HT1080 (cell line): ENCODE measurements at places on chromosomes 6 and 20.

DNA sequence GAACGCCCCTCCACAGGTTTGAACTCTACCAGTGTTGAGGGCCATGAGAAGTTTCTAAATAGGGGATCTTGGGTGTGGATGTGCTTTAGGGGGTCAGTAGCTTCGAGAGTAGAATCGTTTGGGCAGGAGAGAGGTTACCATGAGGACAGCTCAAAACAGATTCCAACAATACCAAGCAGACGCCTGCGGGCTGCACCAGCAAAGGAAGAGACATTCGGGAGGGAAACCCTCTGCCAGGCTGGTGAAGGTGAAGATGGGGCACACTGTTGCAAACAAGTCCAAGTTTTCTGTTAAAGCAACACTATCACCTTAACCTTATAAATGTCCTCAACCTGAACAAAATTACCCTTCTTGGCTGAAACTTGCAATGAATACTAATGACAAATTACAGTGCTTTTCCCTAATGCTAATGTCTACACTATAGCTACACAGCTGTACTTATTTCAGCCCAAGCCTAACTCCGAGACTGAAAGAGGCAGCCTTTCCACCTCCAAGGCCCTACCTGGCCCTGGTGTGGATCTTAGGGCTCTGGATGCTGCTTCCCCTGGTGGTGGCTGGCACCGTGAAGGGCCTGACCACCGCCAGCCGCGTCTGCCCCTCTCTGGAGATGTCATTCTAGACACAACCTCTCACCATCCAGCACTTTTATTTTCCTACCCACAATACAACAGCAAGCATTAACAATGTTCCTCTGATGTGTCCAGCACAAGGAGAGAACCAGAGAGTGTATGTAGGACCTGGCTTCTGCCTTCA lies 80.1 kb downstream of the DLL1 start:
- no peak for DNase-seq

DNA sequence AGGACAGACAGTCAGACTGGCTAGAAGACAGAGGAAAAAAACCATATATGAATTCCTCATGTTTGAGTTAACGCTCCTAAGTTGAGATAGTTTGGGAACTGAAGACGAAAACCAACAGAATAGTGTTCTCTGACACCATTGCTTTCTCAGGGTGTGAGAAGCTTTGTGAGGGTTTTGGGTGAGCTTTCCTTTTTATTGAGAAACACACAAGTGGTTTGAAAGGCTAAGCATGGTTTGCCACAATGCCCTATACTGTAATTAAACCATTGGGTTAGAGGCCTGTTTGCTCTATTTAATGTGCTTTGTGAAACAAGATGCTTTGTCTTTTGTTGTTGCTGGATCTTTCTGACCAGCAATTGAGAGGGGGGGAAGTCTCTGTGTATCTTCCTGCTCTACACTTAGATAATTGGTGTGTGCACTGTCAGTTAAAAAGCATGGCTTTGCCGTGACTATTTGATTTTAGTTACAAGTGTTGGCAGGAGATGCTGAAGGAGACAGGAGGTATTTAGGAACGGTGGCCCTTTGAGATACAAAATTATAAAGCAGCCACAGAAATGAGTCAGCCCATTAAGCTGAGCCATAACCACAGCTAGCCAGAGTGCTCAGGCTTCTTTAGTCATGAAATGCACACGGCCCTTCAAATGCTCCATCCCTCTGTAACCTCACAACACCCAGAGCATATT lies 273.0 kb upstream of the PREP start:
- DNase-seq: peak; percentile 94

DNA sequence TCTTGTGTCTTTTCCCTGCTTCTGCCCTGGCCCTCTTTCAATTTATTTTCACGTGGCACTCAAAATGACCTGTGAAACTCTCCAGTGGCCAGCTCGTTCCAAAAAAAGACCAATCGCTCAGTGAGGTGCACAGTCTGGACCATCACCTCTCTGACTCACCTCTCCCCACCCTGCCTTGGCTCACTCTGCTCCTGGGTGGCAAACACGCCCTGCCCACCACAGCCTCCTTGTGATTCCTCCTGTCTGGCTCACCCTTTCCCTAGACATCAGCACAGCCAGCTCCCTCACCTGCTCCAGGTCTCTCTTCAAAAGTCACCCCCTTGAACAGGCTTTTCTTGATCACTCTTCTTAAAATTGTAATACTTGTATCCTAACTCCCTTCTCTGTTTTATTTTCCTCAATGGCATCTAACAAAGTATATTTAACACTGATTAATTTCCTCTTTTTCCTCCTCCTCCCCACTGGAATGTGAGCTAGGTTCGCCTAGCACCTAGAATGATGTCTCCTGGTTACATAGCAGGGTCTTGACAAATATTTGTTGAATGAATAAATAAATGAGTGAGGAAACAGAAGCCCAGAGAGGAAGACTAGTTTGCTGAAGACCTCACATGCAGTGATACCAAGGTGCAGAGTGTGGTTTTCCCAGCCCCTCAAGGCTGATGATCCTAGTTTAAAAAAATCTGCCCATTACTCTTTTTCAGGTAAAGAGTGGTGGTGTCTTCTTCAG lies 109.0 kb downstream of the GJA10 start:
- DNase-seq: no peak

DNA sequence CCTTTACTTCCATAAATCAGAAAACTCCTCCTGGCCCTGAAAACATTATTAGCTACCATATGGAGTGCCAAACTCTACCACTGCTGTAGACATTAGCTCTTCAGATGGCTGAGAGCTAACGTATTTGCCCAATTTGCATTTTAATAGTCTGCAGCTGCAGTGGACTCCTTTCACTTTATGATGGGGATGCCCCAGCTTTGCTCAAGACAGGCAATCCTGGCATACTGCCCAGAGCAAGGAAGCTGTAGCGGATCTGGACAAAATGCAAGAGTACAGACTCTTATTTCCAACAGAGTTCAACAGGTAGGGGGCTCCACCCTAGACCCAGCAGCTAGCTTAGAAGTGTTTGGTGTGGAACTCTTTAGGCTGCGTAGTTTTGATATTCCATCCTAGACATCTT lies 246.7 kb downstream of the FOXC1 start:
- no peak for DNase-seq

- DNase-seq: no peak
Observed at GRCh38 chr6:79923270-79923669, 24.1 kb downstream of the ELOVL4 start.

- DNase-seq: no peak
Observed at GRCh38 chr20:3652676-3653596, 10.3 kb downstream of the GFRA4 start.

DNA sequence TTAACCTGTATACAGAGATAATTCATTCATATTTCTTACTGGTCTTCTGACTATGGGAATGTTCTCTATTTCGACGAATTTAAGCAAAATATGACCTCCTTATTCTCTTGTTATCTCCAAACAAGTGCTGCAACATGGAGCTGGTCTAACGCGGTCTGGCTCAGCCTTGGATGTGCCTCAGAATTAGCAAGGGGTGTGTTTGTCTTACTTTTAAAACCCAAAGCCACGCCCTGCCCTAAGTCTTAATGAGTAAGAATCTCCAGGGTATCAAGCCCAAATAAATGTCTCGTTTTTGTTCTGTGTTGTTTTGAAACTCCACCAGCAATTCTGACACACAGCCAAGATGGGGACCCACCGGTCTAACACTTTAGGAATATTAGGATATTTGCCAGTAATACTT lies 99.2 kb downstream of the ATP9A start:
- no peak for DNase-seq

GRCh38 chr20:44901974-44902373 lies 7.9 kb upstream of the PABPC1L start:
- DNase-seq: peak; percentile 45

- DNase-seq: no peak
Observed at GRCh38 chr6:209432-210103, 82.7 kb upstream of the DUSP22 start.

DNA sequence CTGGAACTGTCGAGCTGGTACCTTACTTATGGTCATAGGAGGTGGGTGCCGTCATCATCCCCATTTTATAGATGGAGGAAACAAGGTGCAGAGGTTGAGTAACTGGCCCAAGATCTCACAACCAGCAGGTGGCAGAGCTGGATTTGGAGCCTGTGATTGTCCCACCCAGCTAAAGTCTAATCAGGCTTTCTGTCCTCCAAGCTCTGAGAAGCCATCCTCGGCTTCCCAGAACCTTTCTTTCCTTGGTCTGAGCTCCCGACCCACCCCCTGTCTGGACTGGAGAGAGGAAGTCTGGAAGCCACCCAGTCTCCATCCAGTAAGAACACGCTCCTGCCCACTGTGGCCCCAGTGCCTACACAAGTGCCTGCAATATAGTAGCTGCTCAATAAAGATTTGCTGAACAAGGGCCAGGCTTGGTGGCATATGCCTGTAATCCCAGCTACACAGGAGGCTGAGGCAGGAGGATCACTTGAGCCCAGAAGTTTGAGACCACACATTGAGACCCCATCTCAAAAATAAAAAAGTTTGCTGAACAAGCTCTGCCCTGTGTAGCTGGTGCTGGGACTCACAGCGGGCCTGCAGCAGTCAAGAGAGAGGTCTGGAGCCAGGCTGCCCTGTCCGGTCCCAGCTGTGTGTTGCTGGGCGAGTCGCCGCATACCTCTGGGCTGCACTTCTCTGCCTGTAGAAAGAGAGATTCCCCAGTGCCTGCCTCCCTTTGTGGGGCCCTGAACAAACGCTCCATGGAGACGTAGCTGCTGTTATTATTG lies 32.5 kb upstream of the DLGAP4 start:
- DNase-seq: peak; percentile 44

GRCh38 chr6:22249711-22250350 lies 47.0 kb downstream of the PRL start:
- DNase-seq: no peak

GRCh38 chr6:162942866-162943265 lies 215.1 kb downstream of the PACRG start:
- peak; percentile 90 for DNase-seq

GRCh38 chr6:44157152-44157521 lies 1.5 kb upstream of the CAPN11 start:
- DNase-seq: no peak

DNA sequence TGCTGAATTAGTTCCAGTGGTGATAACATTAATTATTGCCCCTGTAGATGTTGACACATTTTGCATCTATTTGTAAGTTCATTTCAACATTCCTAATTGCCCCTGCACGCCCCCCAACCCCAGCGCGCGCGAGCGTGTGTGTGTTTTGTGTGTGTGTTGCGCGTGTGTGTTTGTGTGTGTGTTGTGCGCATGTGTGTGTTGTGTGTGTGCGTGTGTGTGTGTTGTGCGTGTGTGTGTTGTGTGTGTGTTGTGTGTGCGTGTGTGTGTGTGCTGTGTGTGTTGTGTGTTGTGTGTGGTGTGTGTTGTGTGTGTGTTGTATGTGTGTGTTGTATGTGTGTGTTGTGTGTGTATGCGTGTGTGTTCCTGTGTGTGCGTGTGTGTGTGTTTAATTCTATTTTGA lies 245.7 kb upstream of the GMDS start:
- no peak for DNase-seq

DNA sequence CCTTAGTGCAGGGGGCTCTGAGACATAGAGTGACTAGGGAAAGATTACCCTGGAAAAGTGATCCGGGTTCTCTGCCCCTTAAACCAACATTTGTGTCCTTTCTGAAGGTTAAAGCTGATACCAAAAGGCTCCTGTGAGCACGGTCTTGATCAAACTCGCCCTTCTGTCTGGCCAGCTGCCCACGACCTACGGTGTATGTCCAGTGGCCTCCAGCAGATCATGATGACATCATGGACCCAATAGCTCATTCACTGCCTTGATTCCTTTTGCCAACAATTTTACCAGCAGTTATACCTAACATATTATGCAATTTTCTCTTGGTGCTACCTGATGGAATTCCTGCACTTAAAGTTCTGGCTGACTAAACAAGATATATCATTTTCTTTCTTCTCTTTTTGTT lies 6.8 kb downstream of the ULBP2 start:
- no peak for DNase-seq

- DNase-seq: no peak
Observed at GRCh38 chr20:50799176-50799889, 4.5 kb downstream of the BCAS4 start.

DNA sequence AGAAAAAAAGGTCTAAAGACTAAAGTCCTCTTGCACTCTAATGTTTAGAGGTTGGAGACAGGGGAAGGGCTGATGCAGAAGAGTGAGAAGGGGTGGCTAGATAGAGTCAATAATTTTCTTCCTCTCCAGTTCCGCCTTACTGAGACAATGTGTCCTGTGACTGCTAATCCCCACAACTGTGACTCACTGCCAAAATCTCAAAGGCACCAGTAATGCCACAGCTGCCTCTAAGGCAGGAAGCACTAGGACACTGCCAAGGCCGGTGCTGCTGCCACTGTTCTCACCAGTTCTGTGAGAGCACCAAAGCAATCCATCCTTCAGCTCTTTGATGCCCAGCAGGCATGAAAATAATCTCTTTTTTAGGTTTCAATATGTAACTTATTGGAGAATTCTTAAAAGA lies 701.9 kb upstream of the MAP3K7 start:
- DNase-seq: peak; percentile 47

DNA sequence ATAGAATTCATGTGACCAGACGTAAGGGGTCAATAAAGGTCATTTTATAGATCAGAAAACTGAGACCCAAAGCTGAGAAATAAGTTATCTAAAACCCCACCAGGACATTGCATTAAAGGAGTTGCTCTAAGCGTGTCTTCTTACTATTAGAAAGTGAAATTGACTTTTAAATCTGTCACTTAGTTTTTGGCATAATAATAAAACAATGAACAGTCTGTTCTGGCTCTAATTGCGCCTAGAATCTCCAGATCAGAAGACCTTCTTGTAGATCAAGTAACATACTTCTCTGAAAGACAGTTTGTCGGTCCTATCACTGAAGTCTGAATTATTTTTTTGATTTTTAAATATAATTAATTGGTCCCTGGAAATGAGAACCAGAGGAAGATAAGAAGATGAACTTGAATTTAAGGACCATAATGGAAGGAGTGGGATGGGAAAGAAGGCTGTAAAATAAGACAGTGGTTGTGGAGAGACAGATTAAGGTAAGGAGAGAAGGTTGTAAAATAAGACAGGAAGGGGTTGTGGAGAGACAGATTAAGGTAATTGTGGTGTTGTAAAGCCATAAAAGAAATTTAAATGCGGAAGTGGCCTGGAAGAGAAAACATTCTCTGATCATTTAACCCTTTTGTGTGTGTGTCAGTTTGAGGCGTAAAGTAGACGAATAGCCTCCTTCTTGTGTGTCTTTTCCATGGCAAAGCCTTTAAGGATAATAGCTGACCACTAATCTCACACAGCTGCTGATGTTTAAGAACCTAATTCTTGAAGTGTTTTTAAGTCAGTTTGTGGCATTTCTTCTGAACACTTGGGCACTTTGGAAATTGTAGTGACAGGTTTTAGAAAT lies 20.1 kb downstream of the TOP1 start:
- no peak for DNase-seq

- DNase-seq: no peak
Observed at GRCh38 chr6:101700655-101701054, 307.1 kb downstream of the GRIK2 start.

DNA sequence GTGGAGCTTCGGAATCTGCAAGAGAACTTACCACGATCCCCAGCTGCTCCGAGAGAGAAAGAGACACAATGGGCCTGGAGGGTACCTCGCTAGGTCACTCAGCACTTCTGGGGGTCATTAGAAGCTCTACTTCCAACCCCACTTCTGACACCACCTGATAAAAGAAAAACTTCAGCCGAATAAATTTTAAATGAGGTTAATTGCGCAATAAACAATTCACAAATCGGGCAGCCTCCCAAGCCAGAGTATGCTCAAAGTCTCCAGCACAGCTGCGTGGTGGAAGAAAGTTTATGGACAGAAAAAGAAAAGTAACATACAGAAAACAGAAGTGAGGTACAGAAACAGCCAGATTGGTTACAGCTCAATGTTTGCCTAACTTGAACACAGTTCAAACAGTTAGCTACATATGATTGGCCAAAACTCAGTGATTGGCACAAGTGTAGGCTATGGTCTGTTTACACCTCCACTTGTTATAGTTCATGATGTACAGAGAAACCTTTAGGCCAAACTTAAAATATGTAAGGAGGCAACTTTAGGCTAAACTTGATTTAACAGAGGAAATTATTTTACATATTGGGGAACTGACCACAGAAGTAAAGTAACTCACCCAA lies 52.6 kb downstream of the COL11A2 start:
- no peak for DNase-seq
